ENCODE measurements at places on chromosomes 5 and 9.
A peak's percentile ranks its signal among the peaks of the same experiment; 100 is the strongest.

DNA sequence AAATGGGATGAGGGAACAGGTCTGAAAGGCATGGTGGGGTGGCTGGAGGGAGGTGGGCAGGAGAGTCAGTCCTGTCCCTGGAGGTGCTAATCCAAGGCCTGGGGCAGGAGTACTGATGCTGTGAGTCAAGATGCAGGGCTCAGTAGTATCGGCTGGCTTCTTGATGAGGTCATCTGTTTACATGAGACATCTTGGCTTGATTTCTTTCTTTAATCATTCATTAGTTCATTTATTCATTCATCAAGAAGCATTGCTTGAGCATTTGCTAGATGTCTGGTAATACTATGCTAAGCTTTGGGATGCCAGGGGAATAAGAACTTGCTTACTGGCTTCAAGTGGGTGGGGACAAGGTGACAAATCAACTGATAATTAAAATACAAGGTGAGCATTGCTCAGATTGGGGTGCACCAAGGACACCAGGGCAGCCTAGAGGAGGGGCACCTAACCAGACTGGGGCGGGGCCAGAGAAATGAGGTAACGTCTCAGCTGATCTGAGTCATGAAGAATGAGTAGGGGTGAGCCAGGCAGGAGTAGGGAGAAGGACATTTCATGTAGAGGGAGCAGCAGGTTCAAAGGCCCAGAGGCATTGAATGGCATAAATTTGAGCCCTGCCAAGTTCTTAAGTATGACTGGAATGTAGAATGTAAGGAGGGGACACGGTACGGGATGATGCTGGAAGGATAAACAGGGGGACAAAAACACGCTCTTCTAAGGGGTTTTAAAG is 88.8 kb downstream of the EGFLAM start:
- no peak for DNase-seq

DNA sequence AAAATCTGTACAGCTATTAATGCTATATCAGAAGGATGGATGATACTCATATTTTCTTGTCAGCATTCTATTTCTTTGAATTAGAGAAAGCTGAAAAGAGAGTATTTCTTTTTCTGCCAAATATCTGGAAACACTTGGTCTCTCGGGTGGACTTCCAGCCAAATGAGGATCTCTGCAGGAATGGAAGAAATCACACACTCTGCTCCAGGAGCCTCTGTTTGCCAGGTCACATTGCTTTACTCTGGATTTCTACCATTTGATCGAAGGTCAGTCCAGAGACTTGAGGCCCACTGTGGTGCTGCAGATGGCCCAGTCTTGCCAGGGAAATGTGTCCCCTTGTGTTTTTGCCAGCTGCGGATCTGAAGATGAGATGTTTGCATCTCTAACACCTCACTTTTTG is 154.1 kb downstream of the PCSK1 start:
- DNase-seq = no peak

GRCh38 chr5:109161914-109162683 is 247.7 kb downstream of the PJA2 start:
- no peak for DNase-seq

DNA sequence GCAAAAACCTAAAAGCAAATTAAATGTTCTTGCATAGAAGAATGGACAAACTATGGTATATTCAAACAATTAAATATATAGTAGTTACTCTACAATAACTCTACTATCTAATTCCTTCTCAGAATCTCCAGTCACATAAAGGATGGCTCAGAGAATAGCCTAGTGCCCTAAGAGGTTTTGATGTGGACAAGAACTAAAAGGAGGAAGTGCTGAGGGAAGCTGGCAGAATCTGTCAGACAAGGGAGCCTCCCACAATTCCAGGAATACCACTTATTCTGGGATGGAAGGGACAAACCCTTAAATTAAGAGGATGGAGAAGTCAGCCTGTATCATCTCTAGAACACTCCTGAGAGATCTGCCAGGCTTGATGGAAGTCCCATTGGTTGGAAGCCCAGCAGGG is 30.4 kb downstream of the TNFSF8 start:
- no peak for DNase-seq

DNA sequence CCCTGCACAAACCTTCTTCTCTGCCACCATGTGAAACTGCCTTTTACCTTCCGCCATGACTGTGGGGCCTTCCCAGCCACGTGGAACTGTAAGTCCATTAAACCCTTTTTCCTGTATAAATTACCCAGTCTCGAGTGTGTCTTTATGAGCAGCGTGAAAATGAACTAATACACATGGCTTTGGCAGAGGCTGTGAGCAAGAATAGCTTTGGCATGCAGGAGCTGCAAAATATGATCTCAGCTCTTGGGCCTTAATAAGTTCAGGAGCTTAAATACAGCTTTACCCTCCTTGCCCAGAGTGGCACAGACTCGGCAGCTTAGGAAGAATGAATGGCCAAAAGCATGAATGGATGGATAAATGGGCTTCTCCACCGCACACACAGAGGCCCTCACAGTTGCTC is 15.7 kb upstream of the SLC36A1 start:
- no peak for DNase-seq

DNA sequence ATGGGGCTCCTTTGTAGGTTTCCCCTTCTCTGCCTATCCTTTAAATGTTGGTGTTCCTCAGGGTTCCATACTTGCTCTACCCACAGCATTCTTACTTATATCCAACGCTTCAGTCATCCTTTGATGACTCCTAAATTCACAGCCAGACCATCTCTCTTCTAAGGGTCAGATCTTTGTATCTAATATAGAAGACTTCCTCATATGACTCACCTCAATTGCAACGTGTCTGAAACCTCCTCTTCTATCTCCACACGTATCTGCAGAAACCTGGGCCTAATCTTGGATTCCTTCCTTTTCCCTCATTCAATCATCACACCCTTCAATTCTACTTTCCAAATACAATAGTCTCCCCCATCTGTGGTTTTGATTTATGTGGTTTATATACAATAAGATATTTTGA is 68.3 kb downstream of the HMGCR start:
- no peak for DNase-seq

DNA sequence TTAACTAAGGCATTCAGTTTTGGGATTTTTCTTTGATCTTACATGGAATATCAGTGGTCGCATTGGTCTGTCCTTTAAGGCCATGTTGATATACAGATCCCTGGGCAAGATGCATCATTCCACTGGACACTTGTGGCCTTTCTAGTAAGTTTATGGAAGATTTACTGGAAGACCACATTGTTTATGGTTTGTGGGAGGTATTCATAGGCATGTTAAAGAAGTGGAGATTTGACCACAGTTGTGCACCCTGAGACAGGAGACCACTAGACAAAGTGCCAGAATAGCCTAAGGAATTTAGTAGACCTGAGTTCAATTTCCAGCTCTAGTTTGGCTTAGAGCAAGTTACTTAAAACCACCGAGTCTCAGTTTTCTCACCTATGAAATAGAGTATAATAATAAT is 383.1 kb upstream of the PAPPA start:
- DNase-seq = no peak

GRCh38 chr9:134546746-134547145 is 94.9 kb upstream of the COL5A1 start:
- DNase-seq = no peak

- DNase-seq = peak; percentile 91
Observed at GRCh38 chr9:98101868-98102273, 17.2 kb downstream of the TRIM14 start.

GRCh38 chr5:149426931-149427330 is 47.8 kb upstream of the IL17B start:
- no peak for DNase-seq

GRCh38 chr5:154298065-154298464 is 107.5 kb downstream of the GALNT10 start:
- peak; percentile 49 for DNase-seq

- DNase-seq = no peak
Observed at GRCh38 chr9:734831-735511, 106.5 kb upstream of the DMRT1 start.

DNA sequence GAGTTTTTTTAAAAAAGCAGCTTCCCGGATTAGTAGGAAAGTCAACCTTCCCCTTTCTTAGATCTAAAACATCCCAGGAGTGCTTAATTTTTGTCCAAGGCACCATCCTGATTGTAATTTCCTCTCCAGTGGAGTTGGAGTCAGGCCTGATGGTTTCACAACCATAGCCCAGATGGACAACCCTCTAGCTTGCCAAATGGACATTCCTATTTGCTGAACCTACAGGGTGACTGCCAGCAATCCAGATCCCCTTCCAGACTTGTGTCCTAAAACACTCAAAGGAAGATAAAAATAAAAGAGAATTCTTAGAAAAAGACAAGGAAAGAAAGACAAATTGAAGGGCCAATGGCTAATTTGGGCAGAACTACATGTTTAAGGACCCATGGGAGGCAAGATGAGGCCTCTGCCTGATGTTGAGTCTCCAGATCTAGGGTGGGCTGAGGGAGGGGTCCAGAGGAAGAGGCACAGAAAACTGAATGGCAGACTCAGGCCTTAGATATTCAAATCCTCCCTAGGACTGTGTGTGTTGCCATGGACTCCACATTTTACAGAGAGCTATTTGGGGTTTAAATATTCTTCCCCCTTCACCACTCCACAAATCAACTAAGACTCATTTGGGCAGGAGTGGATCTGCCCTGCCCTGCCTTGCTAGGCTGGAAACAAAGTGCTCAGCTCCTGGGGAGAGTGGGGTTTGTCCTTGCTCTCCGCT is 38.5 kb upstream of the SLC44A1 start:
- no peak for DNase-seq

DNA sequence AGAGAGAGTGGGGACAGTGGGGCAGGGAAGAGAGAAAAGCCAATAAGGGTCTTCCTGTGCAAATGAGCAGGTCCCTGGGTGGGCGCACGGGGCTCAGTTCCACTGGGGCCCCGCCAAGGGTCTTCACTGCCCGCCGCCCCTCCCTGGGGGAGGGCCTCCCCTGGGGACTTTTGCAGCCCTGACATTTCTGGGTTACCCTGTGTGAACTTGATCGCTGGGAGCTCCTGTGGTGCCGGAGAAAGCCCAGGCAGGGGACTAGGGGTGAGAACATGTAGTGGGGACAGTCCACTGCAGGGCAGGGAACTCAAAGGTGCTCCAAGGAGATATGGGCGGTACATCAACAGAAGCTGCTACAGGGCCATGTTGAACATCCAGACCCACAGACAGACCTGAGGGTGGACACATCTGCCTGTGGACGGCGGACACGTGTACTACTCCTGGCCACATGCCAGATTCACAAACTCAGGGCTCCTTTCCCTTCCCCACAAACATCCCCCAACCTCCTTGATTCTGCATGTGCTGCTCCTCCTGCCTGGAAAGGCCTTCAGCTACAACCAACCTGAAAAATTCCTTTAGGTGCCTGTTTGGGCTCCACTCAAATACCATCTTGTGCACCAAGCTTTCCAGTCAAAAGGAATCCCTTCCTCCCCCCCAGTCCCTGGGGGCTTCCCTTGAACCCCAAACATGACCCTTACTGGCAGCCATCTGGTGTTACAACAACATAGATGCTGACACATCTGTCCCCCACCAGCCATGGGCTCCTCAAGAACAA is 43.0 kb upstream of the NEK6 start:
- no peak for DNase-seq

GRCh38 chr9:80692751-80693150 is 996.6 kb downstream of the TLE1 start:
- no peak for DNase-seq

GRCh38 chr5:135587721-135588663 is 9.2 kb upstream of the CXCL14 start:
- DNase-seq = no peak

DNA sequence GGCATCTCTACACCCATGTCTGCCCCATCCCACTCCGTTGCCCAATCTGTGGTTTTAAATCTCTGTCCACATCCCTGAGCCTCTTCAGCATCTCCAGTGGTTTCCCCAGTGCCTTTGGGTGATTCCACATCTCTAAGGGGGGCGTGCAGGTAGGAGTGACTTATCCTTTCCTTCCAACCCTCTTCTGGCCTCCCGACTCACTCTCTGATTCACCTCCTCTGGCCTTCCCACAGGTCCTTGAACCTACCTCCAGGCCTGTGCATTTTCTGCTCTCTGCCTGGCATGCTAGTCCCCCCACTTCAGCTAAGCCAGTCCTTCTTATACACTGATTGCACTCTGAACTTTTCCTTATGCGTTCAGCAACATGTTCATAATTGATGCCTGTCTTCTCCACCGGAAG is 99.0 kb downstream of the RALGPS1 start:
- no peak for DNase-seq

- DNase-seq = no peak
Observed at GRCh38 chr5:109580225-109580624, 109.5 kb upstream of the MAN2A1 start.

- DNase-seq = no peak
Observed at GRCh38 chr9:88411471-88411870, 23.2 kb downstream of the SPIN1 start.

DNA sequence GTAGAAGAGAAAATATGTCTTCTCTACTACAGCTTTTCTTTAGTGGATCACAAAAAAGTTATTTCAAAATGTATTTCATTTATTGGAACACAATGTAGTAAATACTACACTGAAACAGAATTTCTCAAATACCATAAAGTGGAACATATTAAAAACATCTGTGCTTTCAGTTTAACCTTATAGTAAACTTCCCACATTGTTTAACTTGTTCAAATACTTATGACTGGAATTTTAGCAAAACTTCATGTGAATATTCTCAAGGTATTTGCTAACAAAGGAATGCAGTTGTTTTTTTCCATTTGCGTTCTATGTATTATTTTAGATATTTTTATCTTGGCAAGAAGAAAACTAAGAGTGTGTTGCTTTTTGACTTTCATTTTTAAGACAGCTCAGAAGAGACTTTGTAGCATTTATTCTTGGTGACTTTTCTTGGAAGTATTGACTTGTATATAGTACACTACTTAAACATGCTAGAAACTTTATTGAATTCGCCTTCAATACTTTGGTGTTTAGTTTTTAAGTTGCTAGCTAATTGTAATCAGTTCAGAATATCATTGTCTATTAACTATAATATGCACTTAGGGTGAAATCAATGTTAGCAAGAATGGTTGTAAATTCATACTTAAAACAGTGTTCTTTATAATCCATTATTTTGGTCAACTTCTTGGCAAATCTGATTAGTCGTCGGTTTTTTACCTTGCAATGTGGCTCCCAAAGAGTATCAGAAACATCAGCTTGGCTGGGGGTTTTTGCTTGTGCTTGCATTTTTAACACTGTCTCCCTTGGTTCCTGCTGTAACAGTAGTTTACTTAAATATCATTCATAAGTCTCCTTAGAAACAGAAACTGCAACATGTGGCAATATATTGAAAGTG is 5.0 kb upstream of the RHOBTB3 start:
- DNase-seq = no peak

- DNase-seq = no peak
Observed at GRCh38 chr9:131888923-131889322, 149.0 kb upstream of the RAPGEF1 start.
